ENCODE measurements at places on chromosomes 4 and X.

DNA sequence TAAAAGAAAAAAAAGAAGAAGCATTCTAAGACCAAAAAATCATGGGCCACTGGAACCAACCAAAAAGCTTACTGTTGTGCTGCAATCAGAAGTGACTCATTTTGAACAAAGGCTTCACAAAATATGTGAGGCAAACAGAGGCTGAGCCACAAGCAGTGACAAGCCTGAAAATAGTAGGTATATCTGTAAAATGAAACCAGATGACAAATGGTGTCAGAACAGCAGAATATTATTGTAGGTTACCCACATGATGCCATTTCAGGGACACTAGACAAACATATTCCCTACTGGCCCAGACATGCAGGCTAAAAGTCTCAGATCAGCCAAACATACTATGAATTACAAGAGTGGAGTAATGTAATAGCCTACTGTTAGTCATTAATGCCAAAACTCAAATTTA lies 1301.8 kb upstream of the DIAPH2 start:
- DNase-seq: no peak

DNA sequence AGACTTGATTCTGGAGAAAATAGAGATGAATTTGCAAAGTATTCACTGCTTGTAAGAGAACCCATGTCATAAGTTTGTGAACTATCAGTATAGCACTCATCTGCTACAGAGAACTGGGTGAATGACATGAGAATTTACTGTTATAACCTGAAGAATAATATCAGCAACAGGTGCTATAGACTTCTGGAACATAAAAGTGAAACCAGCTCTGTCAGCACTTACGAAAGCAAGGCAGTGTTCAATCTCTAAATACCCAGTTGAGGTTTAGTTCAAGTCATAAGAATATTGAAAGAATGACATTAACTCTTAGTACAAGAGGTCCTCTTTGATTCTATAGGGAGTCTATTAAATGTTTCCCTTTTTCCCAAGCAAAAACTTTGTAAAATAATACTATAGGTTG lies 232.9 kb upstream of the ANKRD50 start:
- no peak for DNase-seq

DNA sequence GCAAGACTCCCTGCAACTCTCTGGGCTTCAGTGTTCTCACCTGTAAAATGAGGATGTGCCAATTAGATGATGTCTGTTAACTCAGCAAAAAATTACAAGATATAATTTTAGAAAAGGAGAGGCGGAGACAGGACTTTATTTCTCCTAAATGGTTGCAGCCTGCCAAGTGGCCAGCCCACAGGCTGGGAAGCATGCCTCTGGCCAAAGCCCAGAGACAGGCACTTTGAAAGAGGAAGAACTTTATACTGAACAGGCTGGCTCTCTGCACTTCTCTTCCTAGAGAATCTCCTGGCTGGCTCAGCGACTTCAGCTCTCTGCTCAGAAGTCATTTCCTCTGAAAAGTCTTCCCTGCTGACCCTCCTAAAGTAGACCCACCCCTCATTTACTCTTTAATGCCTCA lies 3.7 kb downstream of the PRDM5 start:
- no peak for DNase-seq

GRCh38 chr4:75180217-75180616 lies 247.3 kb downstream of the PARM1 start:
- DNase-seq: no peak

- DNase-seq: no peak
These were observed 17.3 kb upstream of the SEL1L3 start for GRCh38 chr4:25879991-25880651.

DNA sequence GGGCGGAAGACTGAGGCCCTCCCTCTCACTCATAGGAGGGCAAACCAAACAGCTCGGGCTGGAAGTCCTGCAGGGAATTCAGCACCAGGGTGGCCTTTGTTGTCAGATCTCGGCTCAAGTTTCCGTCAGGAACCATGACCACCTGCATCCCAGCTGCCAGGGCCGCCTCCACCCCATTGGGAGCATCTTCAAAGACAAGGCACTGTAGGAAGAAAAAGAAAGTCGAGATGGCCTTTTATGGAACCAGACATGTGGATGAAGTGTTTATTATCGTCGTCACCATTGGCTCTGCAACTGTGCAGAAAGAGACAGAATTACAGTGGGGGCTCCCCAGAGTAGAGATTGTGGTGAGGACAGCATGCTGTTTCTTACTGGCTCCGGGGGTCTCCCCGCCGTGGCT lies 97.2 kb upstream of the STS start:
- DNase-seq: no peak

- no peak for DNase-seq
These were observed 9.8 kb downstream of the NDNF start for GRCh38 chr4:121062521-121062920.
